ENCODE measurements at places on chromosomes 2 and 18.

- no peak for DNase-seq
Observed at GRCh38 chr2:219087361-219087760, 26.6 kb upstream of the IHH start.

GRCh38 chr2:197191940-197192322 is 118.6 kb downstream of the ANKRD44 start:
- no peak for DNase-seq

DNA sequence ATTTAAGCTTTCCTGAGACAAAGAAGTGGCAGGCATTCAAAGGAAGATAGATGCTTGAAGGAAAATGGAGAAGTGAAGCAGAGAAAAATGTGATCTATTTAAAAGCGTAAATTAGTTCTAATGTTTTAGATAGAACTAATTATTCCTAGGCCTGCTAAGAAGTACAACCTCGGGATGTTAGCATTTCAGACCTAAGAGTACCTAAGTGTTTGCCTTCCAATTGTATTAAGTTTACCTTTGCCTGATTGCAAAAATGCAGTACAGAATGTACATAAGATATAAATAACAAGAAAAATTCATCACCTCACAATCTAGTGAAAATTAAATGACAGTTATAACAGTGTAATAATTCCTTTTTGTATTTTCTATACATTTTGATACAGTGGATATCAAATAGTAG is 71.1 kb upstream of the HNMT start:
- no peak for DNase-seq

DNA sequence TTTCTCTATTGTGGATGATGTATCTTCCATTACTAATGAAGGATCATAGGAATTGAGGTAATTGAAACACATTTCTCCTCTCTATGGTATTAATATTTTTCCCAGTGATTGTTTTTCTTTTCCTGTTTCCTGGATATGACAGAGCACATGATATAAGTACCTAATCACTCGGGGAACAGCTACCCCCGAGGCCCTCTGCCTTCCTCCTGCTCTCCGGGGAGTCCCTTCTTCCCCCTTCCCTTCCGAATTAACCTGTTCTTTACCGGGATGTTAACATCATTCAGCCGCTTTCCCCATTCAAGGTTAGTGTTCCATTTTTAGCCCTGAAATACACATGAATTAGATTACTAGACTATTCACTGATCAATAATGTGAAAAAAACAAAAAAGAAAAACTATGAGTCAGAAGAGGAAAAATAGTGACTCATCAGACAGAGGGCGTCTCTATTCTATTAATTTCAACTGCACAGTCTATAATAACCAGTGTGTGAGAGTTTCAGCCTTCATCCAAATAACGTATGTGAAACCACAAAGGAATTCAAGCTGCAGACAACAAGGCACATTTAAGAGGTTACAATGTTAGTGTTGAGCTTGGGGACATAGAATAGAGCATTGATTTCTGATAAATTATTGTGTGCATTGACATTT is 450.8 kb downstream of the DLGAP1 start:
- no peak for DNase-seq

- DNase-seq = no peak
Observed at GRCh38 chr2:111642586-111643327, 241.2 kb downstream of the ANAPC1 start.

GRCh38 chr2:35463805-35464596 is 891.6 kb upstream of the CRIM1 start:
- DNase-seq = no peak

- DNase-seq = no peak
Observed at GRCh38 chr18:12765126-12765525, 62.3 kb downstream of the PSMG2 start.

GRCh38 chr2:189179570-189179950 is at the start of gene COL5A2:
TSS of gene COL5A2 (minus strand) at chr2:189179761. CDS start at chr2:189179604, 157 bp downstream.
- DNase-seq = no peak

DNA sequence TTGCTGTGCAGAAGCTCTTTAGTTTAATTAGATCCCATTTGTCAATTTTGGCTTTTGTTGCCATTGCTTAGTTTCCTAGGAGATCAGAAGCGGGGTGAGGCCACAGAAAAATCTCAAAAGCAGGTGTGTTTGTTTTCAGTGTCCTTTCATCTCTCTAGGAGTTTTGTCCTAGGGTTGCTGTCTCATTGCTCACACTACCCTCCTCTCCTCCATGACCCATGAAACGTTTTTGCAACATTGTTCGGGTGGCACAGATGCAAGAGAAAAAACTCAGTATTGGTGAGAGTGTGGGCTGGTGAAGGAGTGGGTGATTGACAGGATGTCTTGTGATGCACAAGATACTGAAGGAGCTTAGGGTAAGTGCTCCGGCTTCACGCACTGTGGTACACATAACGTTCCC is 103.6 kb downstream of the LYPD1 start:
- no peak for DNase-seq

Data from CD4-positive, alpha-beta T cell treated with Interleukin-17A for 4 hours (primary cell).